Right atrium auricular region (tissue), 2 donors: ENCODE measurements at places on chromosomes 2 and 18.

- no peak for DNase-seq
Measured at GRCh38 chr18:27556741-27557140, 371.6 kb upstream of the CHST9 start.

- DNase-seq: no peak
Measured at GRCh38 chr2:8549942-8550341, 131.9 kb upstream of the ID2 start.

GRCh38 chr18:56327191-56327885 lies 311.1 kb downstream of the TXNL1 start:
- no peak for DNase-seq

GRCh38 chr2:230224458-230224857 lies 1.1 kb upstream of the SP140 start:
- DNase-seq: no peak

DNA sequence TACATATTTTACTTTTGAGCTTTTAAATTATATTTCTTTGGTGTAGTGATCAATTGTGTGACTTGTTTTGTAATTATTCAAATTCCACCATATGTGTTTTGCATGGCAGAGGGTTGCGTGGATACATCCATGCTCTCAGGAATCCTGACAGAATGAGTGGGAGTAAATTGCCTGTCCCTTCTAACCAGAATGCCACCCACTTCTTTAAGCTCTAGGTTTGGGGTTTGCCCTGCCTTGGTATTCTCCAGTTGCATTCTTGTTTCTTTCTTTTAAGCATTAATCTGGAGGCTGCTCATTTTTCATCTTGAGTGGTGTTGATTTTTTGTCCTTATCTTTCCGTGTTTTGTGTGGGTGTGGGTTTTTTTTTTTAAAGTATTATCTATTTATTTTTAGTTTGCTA lies 360.0 kb downstream of the PTPRM start:
- DNase-seq: no peak

DNA sequence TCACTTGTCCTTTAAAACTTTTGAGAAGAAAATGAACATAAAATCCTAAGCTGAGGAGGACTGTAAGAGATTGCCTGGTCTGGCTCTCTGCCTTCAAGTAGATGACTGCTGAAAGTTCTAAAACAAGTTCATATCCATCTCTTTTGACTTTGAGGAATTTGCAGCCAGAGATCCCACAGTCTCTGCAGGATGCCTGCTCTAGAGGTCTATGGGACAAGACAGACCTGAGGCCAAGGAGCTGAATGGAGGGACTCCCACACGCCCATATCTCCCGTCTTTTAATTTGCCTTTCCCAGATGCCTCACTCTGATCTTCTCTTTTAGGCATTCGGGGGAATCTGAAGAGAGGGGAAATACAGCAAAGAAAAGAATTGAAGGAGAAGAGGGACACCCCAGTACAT lies 255.9 kb upstream of the RASGRP3 start:
- no peak for DNase-seq

- DNase-seq: no peak
Measured at GRCh38 chr2:102266204-102266603, 45.2 kb upstream of the IL1RL1 start.

GRCh38 chr2:65790676-65790935 lies 358.2 kb upstream of the SPRED2 start:
- DNase-seq: no peak

- no peak for DNase-seq
Measured at GRCh38 chr2:195304310-195304709, 352.7 kb upstream of the SLC39A10 start.

- DNase-seq: no peak
Measured at GRCh38 chr2:71798266-71799012, 345.1 kb downstream of the DYSF start.

- DNase-seq: peak; percentile 28
Measured at GRCh38 chr2:84874381-84875212, 6.3 kb downstream of the TRABD2A start.

GRCh38 chr2:158725441-158725891 lies 69.7 kb upstream of the DAPL1 start:
- DNase-seq: no peak

DNA sequence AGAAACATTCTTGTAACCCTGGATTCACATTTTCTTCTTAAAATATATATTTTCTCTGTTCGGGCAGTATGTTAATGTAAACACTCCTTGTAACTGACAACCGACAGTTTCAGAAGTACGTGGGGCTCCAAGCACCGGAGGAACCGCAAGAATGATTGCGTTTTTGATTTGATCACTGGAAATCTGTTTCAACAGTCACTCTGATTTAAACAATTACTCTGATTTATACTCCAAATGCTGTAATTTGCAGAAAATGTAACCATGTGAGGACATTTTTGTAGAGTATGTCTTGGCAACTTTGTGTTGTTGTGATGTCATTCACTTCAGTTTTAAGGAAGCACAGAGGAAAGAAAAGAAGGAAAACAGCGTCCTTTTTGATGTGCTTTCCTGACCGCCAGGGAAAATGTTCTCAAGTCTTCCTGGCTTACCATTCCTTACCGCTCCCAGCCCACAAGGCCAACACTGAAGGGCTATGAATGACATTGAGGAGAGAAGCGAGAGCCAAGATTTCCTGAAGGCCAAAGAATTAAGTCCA lies 77.7 kb downstream of the APOB start:
- no peak for DNase-seq

GRCh38 chr2:2152451-2152850 lies 178.6 kb downstream of the MYT1L start:
- DNase-seq: no peak
